ENCODE measurements at places on chromosomes 1 and 21.

DNA sequence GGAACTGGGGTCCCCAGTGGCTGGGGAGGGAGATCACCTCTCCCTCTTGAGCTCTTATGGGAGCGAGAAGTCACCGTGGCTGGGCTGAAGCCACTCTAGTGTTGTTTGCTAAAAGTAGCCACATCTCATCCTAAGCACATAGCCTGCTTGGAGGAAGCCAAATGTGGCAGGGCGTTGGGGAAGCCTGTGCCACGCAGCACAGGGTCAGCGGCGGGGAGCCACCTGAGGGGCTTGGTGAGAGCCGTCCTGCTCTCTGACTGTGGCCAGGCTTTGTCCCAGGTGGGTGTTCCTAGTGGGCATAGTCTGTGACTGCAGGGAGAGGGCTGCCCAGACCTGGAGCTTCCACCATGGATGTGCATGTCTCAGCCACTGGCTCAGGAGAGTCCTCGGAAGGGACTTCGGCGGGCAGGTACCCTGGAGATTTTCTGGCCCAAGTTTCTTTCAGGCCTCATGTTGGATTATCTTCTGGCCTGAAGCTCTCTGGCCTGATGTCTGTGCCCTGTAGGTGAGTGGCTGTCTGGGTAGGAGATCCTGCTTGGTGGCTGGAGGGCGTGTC is 38.9 kb downstream of the MORN1 start:
- DNase-seq = no peak

DNA sequence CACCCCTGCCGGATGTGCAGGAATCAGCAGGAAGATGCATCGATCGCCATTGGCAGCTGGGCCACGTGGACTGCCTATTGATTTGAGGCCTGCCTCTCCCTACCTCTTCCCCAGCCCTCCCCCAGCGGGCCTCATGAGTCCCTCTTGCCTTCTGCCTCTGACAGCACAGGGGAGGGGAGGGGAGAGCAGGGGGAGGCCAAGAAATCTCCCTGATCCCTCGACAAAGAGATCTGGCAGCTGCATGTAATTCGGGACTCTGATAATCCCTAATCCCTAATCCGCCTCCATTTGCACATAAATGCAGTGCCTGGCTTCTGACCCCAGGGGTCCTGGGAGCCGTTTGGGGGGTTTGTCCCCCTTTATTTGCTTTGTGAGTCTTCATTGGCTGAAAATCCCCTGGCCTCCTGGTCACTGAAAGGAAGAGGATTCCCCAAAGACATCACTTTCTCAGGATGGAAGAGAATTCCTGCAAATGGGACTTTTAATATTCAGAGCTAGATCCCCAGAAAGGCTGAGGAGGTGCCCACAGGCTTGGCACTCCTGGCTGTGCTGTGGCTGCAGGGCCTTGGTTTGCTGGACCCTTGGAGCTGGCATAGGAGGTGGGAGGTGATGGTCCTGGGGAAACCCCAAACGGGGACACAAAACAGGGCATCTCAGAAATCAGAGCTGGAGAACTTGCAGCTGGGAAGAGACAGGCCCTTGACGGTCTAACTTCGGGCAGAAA is 239.4 kb upstream of the POU3F1 start:
- DNase-seq = no peak

DNA sequence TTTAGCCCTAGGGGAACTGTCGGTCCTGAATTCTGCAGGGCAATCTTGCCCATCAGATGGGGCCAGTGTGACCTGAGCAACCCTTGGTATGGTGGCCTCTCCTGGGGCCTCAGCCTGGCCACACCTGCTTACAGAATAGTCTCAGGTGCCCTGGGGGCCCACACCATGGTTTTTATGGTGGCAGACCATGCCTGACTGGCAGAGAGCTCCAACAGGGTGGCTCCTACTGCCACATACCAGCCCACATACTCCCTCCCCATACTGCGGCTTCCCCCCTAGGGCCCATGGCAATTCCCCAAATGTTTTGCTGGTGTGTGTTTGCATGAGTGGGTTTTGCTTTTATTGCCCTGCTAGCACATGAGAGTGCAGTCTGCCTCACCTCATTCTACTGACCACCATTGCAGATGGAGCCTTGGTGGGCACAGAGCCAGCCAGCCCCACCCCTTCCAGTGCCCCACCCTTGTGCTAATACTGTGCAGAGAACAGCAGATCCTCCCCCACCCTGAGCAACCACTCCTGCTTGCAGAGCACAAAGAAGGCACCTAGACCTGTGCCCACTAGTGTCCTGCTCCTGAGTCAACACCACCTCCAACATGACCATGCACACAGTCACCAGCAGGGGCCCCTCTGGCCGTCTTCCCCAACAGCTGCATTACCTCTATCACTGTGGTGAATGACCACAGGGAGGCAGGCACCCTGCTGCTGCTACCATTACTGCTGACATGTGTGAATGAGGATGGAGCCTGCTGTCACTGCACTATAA is 86.8 kb downstream of the GDAP2 start:
- no peak for DNase-seq

GRCh38 chr1:1847061-1847850 is 43.6 kb downstream of the GNB1 start:
- no peak for DNase-seq

All from activated T-cell treated with anti-CD3 and anti-CD28 coated beads for 4 hours (primary cell).